ENCODE measurements at places on chromosomes 16 and 17.

DNA sequence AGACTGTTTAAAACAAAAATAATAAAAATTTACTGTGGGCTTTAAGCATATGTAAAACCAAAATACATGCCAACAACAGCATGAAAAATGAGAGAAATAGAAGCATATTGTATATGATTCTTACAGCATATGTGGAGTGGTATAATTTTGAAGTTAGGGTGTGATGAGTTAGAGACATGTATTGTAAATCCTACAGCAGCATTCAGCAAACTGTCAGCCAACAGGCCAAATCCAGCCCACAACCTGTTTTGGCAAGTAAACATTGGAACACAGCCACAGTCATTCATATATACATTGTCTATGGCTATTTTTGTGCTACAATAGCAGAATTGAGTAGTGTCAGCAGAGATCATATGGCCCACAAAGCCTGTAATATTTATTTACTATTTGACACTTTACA lies 42.3 kb downstream of the ZNF18 start:
- DNase-seq = no peak

DNA sequence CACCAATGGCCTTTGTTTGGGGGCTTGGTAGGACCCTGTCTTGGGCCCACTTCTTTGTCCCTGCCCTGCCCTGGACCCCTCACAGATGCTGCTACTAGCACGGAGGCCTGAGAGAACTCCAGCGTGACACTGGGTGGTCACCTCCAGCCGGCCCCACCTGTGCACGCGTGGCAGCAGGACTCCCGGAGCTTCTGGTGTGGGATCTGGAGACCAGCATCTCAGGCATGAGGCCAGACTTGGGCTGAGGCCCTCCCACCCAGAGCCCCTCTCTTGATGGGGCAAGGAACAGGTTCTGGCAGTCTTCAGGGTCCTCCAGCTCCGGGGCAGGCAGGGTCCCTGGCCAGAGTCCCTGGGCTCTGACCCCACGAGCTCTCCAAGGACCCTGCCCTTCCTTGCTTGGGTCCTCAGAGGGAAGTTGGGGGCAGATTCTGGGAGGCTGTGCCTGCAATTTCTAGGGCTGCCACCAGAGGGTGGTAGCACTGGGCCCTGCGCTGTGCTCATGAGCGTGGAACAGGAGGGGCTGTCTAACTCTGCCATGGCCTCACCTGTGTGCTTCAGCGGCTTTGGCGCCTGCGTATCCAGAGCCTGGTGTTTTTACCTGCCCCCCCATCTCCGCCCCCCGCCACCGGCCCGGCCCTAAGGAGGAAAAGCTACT lies 3.1 kb upstream of the BAIAP3 start:
- DNase-seq = no peak

DNA sequence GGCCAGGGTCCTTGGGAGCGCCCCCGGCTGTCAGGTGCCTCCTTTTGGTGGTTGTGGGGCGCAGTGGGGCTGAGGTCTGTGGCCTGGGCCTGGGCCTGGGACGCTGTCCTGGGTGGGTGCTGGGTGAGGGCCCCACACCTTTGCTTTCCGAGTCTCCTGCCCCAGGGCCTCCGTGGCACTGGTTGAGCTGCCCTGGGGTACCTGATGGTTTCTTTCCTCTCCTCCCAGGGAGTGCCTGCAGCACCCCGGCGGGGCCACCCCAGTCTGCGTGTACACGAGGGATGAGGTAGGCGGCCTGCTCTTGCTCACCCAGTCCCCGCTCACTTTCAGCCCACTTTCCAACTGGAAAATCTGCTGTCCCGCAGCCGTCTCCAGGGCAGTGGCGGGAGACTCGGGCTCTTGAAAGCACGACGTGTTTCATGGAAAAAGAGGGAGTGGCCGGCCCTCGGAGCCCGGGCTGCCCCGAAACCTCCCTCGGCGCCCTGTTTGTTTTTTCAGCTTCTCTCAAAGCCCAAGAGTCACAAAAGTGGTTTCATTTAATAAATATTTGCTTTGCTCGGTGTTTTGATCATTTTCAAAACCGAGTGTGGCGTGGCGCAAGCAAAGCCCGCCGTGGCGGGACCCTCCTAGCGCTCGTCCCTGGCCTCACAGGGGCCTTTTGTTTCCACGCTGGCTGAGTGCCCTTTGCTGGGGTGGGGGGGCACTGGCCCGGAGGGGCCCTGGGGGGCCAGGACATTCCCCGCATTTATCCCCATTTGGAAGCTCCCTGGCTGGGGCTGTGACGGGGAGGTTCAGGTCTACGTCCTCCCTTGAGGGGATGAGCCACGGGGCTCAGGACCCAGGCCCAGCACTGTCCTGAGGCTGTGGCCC lies 17.4 kb downstream of the ASPSCR1 start:
- DNase-seq = no peak

DNA sequence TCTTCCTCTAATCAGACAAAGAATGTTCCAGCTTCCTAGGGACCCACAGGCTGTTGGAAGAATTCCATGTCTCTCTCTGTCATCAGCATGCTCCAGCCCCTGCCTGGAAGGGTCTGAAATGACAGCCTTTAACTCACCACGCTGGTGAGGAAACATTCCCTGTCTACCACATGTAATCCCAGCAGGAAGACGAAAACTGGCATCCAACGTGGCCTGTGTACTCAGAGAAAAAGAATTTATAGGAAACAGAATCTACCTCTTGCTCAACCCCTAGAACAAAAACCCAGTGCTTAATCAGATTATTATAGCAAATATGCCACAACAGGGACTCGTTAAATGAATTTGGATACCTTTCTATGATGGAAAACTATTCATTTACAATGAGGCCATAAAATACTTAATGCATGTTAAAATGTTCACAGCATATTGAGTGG lies 147.3 kb upstream of the FOXF1 start:
- DNase-seq = peak; percentile 98

GRCh38 chr17:31101943-31102342 lies 7.2 kb downstream of the NF1 start:
- no peak for DNase-seq

- peak; percentile 15 for DNase-seq
Observed at GRCh38 chr17:28416703-28417311, 10.8 kb upstream of the SLC46A1 start.

DNA sequence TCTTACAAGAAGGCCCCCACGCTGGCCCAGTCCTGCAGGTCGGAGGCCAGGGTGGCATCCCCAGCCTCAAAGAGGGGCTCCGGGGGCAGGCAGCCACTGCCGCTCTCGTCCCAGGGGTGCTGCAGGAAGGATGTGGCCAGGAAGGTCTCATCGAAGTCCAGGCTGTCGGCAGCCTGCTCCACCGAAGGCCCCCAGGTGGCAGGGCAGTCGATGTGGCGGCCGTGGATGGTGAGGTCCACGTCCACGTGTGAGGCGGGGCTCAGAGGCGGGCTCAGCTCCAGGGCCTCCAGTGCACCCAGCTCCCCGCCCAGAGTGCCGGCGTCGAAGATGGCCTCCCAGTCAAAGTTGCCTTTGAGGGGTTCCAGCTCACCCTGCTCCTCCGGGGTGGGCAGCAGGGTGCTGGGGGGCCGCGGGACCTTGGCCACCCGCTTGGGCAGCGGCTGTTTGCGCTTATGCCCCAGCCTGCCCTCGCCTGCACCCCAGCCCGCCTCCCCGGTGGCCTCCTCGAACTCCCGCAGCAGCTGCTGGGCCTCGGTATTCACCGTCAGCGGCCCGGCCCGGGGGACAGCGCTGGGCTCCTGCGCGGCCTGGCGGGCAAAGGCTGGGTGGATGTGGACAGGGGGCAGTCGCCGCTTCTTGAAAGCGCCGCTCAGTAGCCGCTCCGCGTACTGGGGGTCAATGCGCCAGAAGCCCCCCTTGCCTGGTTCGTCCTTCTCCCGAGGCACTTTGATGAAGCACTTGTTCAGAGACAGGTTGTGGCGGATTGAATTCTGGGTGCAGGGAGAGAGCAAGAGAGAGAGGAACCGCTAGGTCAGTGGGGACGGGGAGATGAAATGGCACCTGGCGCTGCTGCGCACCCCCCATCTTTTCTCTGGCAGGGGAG lies 3.5 kb downstream of the FOXJ1 start:
- DNase-seq = no peak

DNA sequence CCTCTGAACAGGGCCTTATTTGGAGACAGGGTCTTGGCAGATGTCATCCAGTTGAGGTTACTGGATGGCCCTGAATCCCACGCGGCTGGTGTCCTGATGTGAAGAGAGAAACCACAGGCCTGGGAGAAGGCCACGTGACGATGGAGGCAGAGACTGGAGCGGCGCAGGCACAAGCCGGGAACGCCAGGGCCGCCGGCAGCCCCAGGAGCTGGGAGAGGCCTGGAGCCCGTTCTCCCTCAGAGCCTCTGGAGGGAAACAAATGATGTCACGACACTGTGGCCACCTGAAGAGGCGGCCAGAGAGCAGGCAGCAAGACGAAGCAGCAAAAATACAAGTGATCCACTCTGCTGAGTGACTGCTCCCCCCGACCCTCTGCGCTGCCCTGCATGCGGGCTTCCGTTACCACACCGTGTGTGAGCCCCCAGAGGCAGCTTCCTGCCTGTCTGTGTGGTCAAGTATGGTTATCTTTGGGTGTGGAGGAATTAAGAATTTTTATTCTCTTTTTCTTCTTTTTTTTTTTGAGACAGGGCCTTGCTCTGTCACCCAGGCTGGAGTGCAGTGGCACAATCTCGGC lies 11.6 kb downstream of the CD7 start:
- DNase-seq = no peak

DNA sequence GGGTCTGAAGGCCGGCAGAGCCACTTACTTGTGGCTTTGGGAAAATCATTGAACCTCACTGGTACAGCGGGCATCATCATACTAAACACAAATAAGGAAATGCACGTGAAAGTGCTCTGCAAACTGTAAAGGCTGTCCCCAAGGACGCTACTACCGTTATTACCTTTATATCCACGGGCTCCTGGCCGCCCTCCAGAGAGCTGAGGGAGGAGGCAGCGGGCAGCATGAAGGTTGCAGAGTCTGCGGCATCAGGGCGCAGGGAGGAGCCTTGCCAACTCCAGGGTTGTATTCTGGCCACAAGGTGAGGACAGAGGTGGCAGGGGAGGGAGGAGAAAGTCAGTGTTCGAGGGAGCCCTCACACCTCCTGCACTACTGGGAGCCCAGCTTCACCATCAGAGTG lies 68.3 kb upstream of the GCSH start:
- no peak for DNase-seq

- no peak for DNase-seq
Observed at GRCh38 chr16:27205423-27206065, 2.2 kb downstream of the KDM8 start.

GRCh38 chr17:54537656-54538055 lies 363.0 kb upstream of the TOM1L1 start:
- DNase-seq = no peak

DNA sequence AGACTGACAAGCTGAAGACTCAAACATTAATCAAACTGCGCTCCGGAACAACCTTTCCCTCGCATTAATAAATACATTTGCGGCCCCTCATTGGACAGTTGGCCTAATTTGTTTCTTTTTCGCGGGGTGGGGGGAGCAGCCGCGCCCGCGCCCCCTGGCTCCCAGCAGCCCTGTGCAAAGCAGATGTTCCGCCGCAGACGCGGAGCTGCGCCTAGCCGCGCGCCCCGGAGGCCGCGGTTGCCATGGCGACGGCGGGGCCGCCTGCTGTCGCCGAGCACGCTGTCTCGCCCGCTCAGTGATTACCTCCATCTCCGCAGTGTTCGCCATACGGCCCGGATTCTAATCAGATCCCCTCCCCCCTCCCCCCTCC lies 25.5 kb downstream of the COPZ2 start:
- DNase-seq = no peak

GRCh38 chr17:19646788-19647696 lies 1.5 kb upstream of the ALDH3A2 start:
- DNase-seq = no peak

GRCh38 chr17:27343294-27343693 lies 49.4 kb downstream of the WSB1 start:
- no peak for DNase-seq

- no peak for DNase-seq
Observed at GRCh38 chr16:89358030-89359005, 132.0 kb downstream of the ANKRD11 start.

GRCh38 chr17:82956726-82957468 lies 117.1 kb upstream of the ZNF750 start:
- DNase-seq = no peak

DNA sequence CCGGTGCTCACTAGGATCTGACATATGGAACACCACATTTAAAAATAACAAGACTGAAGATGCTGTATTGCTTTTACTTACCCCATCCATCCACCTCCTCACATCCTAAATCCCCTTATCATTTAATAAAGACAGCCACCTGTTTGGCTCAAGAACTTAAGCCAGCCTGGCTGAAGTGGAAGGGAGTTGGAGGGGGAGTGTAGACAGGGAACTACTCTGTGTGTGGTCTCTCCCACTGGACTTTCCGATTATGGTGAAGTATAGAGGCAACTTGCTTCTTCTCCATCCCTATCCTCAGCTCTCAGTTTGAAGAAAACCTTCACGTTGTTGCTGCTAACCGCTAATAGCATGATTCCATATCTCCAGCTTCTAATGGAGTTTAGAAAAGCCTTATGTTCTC lies 313.4 kb downstream of the CDH11 start:
- DNase-seq = no peak

DNA sequence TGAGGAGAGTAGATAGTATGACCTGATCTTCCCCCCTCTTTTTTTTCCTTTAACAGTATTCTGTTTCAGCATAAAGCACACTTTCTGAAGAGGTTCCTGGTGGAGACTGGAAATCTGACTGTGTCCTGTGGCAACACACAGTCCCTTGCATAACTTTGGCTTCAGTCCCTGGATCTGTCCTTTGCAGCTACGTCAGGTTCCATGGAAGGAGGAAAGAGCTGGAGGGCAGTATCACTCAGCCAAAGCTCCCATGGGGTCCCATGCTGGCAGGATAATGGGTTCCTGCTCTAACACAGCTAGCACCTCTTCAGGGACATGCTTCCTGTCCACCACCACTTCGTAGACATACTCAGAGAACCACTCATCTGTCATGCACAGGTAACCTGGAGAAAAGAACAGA lies 13.3 kb upstream of the SLC6A4 start:
- no peak for DNase-seq

GRCh38 chr16:12228602-12229499 lies 252.3 kb downstream of the SNX29 start:
- peak; percentile 55 for DNase-seq

- DNase-seq = no peak
Observed at GRCh38 chr16:81864646-81865382, 85.7 kb downstream of the PLCG2 start.

- peak; percentile 74 for DNase-seq
Observed at GRCh38 chr17:67376415-67376736, 705 bp upstream of the PITPNC1 start.

Data from fibroblast of skin of left quadriceps (primary cell).